T-helper 17 cell (primary cell): ENCODE measurements at places on chromosomes 3 and 15.

GRCh38 chr15:78695854-78696253 lies 54.8 kb upstream of the CHRNB4 start:
- no peak for DNase-seq

GRCh38 chr15:48634893-48635292 lies 10.6 kb downstream of the FBN1 start:
- no peak for DNase-seq

- DNase-seq, result no peak
Measured at GRCh38 chr15:45645026-45645980, 10.5 kb downstream of the SQOR start.

GRCh38 chr15:87944050-87944449 lies 312.5 kb downstream of the NTRK3 start:
- no peak for DNase-seq

DNA sequence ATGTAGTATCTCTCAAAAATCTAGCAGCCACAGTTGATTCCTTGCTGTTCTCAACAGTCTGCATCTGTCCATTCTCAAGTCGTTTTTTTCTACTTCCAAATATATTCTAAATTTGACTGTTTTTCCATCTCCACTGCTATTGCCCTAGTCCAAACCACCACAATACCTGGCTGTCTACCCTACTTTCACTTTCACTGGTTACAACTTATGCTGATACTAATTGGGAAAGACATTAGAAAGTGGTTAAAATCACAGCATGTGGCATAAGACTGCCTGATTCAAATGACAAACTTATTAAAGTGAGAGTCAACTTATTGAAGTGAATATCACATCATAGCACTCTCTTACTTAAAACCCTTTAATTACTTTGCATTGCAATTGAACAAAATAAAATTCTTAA lies 72.6 kb downstream of the CHST2 start:
- no peak for DNase-seq

GRCh38 chr15:40098489-40099261 lies 10.0 kb downstream of the BMF start:
- no peak for DNase-seq

DNA sequence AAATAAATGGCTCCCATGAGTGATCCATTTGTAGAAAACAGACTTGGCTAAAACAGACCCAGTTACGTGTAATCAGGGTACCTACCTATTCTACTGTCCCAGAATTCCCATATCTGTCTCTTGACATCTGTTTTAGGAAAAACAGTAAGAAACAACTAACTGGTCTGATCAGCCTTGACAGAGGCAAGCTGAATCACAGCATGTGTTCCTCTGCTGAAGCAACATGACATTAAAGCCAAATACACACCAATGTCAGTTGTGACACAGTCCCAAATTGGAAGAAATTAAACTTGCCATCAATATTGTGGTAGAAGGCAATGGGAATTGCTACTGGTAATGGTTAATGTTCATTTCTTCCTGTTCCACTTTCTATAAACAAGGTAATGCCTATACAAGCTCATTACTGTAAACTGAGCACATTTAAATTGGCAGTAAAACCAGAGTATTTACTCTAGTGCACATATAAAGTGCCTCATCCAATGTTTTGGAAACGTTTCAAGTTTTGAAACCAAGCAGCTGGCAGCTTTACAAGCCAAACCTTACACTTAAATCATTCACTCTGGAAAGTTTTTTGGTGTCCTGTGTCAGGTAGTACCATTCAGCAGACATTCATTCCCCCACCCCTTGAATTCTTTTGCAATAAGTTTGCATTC lies 27.0 kb downstream of the ALDH1A2 start:
- no peak for DNase-seq

- no peak for DNase-seq
Measured at GRCh38 chr3:149871855-149872254, 58.8 kb downstream of the RNF13 start.

DNA sequence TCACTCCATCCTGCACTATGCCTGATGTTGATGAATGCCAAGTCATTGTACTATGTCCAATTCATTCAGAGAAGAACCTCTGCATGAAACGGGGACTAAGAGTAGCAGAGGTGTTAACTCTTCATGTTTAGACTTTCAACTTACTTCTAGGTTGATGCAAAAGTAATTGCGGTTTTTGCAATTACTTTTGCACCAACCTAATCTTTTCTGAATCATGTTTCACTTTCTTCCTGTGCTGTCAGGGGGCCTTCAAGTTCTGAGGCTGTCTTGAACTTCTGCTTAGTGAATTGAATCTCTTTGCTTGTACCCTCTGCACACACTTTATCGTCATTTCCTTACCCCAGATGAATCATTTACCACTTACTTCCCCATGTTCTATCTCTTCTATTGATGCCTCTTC lies 636.2 kb downstream of the NAALADL2 start:
- DNase-seq, result no peak

DNA sequence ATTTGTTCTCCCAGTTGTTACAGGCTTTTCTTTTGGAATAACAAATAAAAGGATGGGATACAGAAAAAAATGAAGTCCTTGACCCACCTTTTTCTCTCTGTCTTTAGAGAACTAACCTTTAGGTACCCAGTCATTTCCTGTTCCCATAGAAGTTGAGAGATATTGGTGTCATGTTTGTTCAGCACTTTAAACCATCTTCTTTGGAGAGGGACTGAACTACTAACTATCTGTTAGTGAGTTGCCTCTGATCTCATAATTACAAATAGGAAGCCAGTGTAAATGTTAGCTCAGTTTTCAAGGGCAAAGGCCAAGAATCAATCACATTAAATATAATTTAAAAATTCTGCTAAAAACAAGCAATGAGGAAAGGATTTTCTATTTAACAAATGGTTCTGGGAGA lies 72.9 kb upstream of the DCBLD2 start:
- no peak for DNase-seq

- DNase-seq, result no peak
Measured at GRCh38 chr3:46692566-46692990, 901 bp downstream of the ALS2CL start.

GRCh38 chr3:30639937-30640336 lies 33.5 kb downstream of the TGFBR2 start:
- DNase-seq, result no peak

- no peak for DNase-seq
Measured at GRCh38 chr3:160092760-160093159, 104.1 kb downstream of the IL12A start.

GRCh38 chr3:123842711-123843110 lies 41.4 kb downstream of the MYLK start:
- no peak for DNase-seq

- DNase-seq, result no peak
Measured at GRCh38 chr15:86540840-86541467, 461.3 kb downstream of the AGBL1 start.

- DNase-seq, result no peak
Measured at GRCh38 chr3:14391033-14391432, 11.4 kb upstream of the SLC6A6 start.

DNA sequence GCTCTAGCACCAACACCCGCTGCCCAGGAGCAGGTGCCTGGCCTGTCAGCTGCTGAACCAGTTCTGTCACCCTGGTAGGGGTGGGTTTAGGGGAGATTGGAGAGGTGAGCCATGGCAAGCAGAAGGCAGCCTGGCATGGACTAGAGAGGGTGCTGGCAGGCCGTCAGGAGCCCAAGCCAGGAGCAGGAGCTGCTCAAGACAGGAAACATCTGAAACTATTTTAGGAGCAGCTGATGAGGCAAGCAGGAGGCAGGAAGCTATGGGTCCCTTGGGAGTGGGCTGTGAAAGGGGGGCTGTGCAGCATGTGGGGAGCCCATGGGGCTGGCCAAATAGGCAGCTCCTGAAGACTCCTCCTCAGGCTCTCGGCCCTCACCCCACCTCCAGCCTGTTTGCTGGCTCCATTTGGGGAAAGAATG lies 2.3 kb downstream of the INKA1 start:
- no peak for DNase-seq

GRCh38 chr3:142960322-142960850 lies 3.1 kb downstream of the PAQR9 start:
- no peak for DNase-seq

GRCh38 chr15:72197460-72198355 lies at the start of gene GRAMD2A:
TSS of gene GRAMD2A (minus strand) at chr15:72197787.
- DNase-seq, result no peak

DNA sequence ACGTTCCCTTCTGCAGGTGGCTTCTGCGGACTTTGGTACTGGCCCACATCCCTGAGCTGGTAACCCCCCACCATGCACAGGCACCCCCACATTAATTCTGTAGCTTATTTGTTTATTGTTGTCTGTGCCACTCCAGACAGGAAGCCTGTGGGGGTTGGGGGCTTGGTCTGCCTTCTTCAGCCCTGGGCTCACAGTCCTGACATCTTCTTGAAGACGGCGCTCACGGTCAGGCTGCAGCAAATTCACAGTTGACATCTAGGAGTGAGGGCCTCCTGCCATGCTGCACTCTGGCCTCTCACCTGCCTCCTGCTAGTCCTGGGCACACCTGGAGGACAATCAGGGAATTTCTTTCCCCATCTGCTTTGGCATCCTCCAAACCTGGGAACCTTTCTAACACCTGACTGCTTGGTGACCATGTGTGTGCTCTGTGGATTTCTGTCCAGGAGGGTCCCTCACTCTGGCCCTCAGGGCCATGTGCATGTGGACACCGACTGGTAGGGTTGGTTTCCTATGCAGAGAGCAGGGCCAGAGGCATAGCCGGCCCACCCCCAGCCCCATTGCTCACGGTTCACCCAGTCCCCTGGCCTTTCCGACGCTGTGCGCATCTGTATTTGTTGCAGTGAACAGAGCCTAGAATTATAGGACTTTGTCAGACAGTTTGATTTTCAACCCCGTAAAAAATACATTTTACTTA lies 68.8 kb downstream of the APBA2 start:
- DNase-seq, result no peak

GRCh38 chr15:90988296-90988695 lies 6.0 kb downstream of the PRC1 start:
- DNase-seq, result no peak

DNA sequence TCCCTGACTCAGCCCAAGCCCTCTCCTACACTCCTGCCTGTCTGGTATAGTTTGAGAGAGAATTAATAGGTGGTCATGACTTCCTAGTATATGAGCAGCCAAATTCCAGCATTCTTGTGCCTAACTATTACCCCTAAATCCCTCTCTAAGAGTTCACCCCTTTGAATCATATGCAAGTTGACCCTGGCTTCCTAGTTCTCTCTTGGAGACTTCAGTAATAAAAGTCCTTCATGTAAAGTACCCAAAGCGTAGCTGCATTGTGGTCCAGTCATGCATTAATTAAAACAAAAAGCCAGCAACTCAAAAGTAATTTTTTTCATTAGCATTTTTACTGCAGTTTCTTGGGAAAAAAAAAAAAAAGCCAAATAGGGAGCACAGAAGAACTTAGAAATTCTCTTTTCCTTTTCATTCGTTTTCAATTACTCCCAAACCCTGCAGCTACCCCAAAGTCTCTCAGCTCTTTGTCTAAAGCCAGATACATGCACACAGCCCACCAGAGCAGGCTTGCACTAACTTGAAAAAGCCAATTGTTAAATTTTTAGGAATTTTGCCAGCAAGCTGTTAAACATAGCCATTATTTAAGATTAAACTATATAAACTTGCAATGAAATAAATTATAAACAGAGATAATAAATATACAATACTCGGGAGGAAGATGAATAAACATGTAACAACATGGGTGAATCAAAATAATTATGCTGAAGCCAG lies 50.1 kb upstream of the STT3B start:
- DNase-seq, result no peak

- peak; percentile 40 for DNase-seq
Measured at GRCh38 chr15:40928821-40929659, at the start of gene DLL4. TSS of gene DLL4 (plus strand) at chr15:40929340. CDS start at chr15:40929669, 329 bp downstream.

DNA sequence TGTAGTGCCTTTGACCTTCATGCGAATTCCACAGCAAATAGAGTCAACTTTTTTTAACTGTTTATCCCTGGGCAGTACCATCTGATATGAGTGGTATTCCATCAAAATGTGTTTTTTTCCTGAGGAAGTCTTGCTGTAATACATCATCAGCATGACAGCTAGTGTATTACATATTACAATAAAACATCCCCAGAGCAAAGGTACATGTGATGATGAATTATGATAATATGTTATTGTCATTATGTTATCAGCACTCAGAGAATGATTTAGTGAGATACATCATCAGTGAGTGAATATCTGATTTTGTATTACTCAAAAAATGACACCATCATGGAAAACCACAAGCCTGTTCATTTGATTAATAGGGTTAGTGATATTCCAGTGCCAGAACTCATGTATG lies 69.7 kb upstream of the ARL6 start:
- DNase-seq, result no peak

DNA sequence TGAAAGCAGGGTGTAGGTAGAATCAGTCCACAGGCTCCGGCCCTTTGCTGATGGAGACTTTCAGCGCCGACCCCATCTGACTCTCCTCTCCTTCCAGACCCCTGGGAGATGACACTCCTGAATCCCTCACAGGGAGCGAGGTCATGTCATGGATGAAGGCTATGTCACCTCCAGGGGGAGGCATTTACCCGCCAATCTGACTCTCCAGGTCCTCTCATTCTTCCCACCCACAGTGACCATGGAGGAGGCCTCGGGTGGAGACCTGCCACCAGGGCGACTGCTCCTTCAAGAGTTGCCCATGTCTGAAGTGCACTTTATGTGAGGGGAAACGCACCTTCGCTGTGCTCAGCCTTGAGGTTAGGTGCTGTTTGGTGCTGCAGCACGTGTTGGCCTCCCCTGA lies 112.7 kb downstream of the KLF13 start:
- DNase-seq, result no peak

DNA sequence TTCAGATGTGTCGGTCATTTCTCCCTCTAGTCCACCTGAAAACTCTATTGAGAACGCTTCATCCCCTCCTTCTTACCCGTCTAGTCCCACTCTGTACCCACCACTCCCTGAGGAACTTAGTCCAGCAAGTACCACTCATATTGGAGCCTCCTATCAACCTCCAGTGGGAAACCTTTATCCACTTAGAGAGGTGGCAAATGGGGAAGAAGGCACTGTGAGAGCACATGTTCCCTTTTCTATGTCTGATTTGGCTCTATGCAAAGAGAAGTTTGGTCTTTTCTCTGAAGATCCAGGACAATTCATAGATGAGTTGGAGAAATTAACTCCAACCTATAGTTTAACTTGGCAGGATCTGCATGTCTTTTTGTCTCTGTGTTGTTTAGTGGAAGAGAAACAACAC lies 17.0 kb upstream of the RPN1 start:
- no peak for DNase-seq

- DNase-seq, result no peak
Measured at GRCh38 chr3:150784747-150785125, 21.8 kb upstream of the SIAH2 start.

GRCh38 chr3:149087208-149087607 lies 875 bp upstream of the HLTF start:
- DNase-seq, result no peak

GRCh38 chr3:175464362-175464761 lies 605.2 kb downstream of the NAALADL2 start:
- no peak for DNase-seq

GRCh38 chr3:55737186-55737585 lies 250.1 kb upstream of the WNT5A start:
- no peak for DNase-seq

DNA sequence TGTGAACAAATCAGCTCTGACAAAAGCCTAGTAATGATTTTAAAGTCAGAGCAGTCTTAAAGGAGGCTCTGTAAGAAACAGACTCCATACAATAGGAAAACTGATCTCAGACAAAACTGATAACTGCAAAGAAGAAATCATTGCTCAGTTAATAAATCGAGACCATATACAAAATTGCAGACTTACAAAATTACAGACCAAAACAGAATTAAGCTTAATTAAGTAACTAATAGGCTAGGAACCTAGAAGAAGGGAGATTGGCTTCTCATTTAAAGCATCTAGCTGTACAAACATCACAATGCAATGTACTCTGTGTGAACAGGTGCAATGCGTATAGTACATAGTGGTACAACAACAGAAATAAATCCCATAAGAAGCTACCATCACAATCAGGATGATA lies 46.3 kb downstream of the ZBTB20 start:
- no peak for DNase-seq
